ENCODE measurements at places on chromosomes 1 and 21.

GRCh38 chr21:26637201-26637745 is 64.2 kb upstream of the CYYR1 start:
- DNase-seq = no peak

GRCh38 chr1:14968251-14968851 is 185.2 kb upstream of the TMEM51 start:
- no peak for DNase-seq

DNA sequence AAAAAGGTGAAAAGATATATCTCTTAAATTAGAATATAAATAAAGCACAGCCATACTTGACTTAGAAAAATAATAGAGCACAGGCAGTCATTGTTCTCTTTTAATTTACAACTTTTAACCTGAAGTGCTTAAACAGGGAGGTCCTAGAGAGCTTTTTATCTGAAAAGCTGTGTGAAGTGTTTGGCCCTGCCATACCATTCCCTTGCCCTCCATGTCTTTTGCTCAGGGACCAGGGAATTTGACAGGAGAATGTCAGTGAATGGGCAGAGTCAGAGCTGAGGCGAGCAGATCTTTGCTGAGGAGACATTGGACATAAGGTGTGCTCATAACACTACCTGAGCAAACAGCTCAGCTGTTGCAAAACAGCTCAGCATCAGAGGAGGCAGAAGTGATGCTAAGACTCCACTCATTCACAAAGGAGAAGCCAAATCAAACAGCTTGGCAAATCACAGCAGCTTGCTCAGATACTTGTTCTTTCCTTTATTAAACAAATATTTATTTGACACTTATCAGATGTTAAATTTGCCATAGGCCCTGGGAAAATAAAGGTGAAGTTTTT is 14.9 kb upstream of the MGST3 start:
- DNase-seq = no peak

DNA sequence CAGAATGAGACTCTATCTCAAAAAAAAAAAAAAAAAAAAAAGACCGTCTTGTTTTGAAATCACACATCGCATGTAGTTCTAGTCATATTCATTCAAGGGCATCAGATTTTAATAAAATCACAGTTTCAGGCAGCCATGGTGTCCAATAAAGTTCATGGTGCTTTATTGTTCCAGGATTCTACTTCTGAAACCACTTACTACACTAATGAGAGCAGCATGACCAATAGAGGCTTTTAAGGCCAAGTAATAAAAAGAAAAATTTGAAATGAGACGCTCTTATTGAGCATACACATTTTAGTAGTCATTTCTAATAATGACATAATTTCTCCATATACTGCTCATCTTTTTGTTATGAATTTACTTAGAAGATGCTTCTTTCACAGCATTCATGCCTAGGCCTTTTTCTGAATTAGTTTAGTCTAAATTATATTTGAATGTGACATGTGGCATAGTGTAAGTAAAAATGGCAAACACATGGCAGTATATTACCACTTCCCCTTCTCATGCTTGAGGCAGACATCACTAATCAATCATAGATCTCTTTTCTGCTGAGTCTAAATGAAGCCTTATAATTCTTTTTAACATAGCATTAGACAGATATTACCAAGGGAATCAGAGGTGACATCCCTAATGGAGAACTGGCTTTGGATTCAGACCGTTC is 18.5 kb downstream of the NTMT2 start:
- DNase-seq = no peak

DNA sequence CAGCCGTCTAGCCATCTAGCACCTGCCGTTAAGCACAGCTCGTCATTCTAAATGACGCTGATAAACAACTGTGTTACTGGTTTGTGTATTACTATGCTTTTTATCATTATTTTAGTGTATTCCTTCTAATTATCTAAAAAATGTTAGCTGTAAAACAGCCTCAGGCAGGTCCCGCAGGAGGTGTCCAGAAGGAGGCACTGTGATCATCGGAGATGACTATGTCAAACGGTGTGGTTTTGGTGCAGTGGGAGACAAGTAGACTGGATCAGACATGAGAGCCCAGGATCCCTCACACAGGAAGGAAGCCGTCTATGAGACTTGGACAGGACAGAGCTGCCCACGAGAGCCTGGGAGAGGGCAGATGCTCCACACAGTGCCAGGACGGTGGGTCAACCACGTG is 55.3 kb upstream of the COL6A1 start:
- DNase-seq = no peak

- DNase-seq = no peak
These were observed 31.1 kb downstream of the INAVA start for GRCh38 chr1:200925831-200926230.

- DNase-seq = no peak
These were observed 58.5 kb upstream of the LRRC8D start for GRCh38 chr1:89762386-89762778.

DNA sequence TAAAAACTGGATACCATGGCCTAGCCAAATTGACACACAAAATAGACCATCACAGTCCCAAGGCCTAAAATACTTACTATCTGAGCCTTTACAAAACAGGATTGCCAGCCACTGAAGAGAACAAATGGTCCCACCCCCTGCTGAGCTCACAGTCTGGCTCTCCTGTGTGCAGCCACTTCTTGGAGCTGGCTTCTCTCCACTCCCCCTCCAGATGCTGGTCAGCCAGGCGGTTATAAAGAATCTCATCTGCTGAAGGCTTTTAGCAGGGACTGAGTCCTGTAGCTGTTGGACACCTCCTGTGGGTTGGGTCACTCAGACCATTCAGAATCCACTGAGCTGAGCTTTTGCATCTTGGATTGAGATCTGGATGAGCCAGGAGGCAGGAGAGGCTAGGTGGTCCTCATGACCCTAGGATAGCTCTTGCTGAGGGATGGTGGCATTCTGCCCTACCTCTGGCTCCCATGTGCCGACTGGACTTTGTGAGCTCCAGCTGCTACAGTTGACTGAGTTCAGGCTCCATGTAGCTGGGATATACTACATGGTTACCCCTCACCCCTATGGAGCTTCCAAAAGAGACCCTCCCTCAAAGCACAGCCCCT is 16.1 kb downstream of the OXCT2 start:
- DNase-seq = no peak

DNA sequence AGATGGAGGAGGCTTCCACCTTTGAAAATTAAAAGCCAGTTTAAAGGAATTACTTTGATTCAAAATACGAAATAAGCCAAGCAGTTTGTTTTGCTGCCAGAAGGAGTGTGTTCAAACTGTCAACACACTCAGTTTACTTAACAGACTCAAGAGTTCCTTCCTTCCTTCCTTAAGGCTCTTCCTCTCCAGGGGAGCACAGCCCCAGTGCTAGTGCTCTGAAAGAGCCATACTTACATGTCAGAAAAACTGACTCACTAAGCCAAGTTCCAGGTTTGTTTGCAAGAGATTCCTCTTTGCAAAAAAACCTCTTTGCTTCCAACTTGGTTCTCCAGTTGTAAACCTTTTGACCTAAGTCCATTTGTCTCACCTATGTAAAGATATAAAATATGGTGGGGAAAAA is 14.3 kb downstream of the SETD4 start:
- no peak for DNase-seq

GRCh38 chr1:111887385-111887784 is 102.1 kb downstream of the KCND3 start:
- DNase-seq = no peak

GRCh38 chr1:30770150-30770549 is 12.6 kb upstream of the LAPTM5 start:
- DNase-seq = no peak

DNA sequence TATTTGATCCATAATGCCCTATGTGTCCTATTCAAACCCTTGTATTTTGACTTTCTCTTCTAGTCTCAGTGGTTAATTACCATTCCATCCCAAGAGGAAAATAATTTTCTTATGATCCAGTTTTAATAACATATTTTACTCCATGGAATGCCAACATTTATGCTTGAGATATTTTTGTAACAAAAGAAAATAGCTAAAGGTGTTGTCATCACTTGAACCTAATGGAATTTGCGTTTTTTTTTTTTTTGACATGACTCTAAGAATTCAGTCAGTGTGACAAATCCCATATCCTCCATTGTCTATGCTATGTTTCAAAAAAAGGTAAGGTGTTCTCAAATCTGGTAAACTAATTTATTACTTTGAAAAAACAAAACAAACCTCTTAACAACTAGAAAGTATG is 324.1 kb upstream of the ADAMTS5 start:
- DNase-seq = no peak

DNA sequence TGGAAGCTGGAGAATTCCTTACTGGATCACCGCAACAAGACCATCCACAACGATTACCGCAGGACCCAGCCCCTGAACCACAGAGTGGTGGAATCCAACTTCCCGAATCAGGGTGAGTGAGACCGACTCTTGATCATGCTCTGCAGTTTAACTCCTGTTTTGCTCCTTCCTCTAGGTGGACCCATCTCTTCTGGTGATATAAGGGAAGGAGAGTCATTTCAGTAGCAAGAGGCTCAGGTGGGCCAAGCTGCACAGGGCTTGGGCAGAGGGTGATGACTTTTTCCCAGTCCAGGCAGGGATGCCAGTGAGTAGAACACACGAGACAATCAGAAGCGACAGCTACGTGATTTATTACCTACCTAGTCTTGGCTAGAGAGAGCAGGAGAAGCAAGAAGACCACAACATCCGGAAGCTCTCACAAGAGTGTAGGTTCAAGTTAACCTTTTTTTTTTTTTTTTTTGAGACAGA is 25.2 kb downstream of the CA6 start:
- no peak for DNase-seq

DNA sequence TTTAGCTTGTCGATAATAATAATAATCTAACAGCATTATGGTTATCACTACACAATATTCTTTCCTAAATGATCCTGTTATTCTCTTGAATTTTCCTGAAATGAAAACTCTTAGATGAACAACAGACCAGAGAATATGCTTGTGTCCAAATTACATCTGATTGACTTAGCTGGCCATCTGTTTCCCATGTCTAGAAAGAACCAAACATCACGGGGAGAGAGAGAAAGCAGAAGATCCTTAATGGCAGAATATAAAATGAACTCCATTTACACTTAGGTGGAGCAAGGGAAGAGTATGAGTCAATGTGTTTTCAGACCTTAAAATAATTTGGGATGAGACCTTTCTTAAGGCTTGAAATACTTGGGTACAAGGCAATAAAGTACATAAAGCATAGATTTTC is 162.2 kb downstream of the DSCAM start:
- DNase-seq = no peak

GRCh38 chr1:157252473-157252872 is 114.3 kb upstream of the ETV3 start:
- DNase-seq = no peak

GRCh38 chr1:63277195-63278192 is 44.9 kb upstream of the FOXD3 start:
- DNase-seq = no peak

DNA sequence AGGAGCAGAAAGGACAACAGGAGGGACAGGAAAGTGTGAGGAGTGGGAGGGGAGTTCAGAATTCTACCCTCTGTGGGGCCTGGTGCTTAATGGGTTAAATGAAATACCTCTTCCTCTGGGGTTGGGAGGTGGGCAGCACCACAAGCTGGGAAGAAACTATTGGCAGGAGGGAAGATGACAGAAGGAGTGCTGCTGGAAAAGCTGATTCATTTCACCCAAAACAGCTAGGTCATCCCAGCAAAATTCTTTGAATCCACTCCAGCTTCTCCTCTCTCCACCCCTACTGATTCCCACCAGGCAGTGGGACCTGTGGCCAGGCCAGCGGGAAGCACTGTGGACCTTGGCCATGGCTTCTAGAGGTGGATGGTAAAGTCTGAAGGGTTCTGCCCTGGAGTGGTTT is 12.8 kb downstream of the BCAN start:
- no peak for DNase-seq

- no peak for DNase-seq
These were observed 3.9 kb downstream of the KPNA6 start for GRCh38 chr1:32111789-32112188.

- no peak for DNase-seq
These were observed 156.0 kb downstream of the PGBD5 start for GRCh38 chr1:230270185-230270558.

DNA sequence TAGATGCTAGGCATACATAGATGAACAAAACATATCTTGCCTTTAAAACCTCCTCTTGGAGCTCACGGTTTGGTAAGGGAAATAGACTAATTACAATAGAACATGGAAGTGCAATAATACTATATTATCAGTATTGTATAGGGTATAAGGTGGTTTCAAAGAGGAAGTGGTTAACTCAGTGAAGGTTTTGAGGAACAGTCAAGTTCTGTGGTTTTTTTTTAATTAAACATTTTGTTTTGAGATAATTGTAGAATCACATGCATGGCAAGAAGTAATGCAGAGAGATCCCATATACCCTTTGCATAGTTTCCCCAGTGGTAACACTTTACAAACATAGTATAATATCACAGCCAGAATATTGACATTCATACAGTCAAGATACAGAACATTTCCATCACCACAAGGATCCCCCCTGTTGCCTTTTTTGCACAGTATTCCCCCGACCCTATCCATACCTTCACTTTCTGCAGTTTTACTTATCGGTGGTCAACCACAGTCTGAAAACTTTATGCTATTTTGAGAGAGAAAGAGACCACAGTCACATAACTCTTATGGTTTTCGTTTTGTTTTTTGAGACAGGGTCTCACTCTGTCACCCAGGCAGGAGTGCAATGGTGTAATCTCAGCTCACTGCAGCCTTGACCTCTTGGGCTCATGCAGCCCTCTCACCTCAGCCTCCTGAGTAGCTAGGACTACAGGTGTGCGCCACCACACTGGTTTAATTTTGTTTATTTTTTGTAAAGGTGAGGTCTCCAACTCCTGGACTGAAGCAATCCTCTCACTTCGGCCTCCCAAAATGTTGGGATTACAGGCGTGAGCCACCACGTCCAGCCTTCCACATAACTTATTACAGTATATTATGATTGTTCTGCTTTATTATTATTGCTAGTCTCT is 60.5 kb upstream of the KIAA1614 start:
- DNase-seq = no peak

- DNase-seq = no peak
These were observed 83.1 kb downstream of the WDR3 start for GRCh38 chr1:118012515-118013124.

DNA sequence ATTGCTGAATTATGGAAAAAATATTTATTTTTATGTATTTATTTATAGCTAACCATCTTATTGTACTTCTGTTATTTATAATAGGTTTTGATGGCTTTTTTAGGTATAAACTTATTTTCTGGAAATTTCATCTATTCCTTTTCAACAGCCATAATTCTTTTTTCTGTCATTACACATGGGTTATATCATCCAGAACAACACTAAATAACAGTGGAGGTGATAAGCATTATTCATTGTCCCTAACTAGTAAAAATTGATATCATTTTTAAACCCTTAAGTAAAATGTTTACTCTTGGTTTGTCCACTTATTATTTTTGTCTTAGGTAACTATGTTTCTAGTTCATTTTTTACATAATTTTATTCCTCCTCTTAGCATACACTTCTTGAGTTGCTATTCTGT is 309.1 kb downstream of the USH2A start:
- no peak for DNase-seq

DNA sequence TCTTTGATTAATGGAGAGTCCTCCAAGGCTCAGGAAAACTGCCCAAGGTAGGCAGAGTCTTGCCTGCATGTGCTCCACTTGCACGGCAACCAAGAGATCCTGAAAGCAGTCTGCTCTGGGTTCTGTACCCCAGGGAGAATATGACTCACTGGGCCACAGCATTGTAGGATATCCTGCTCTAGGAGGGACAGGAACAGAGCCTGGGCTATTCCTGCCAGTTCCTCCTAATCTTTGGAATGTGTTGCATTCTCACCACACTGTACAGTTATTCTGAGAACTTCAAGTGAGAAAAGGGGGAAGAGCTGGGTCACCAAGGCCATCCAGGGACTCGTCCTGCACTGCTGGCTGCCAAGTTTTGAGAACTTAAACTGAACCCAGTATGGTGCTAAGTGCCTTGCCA is 278.5 kb downstream of the MATN1 start:
- DNase-seq = no peak
